Keratinocyte (primary cell): ENCODE measurements at places on chromosomes 4 and X.

DNA sequence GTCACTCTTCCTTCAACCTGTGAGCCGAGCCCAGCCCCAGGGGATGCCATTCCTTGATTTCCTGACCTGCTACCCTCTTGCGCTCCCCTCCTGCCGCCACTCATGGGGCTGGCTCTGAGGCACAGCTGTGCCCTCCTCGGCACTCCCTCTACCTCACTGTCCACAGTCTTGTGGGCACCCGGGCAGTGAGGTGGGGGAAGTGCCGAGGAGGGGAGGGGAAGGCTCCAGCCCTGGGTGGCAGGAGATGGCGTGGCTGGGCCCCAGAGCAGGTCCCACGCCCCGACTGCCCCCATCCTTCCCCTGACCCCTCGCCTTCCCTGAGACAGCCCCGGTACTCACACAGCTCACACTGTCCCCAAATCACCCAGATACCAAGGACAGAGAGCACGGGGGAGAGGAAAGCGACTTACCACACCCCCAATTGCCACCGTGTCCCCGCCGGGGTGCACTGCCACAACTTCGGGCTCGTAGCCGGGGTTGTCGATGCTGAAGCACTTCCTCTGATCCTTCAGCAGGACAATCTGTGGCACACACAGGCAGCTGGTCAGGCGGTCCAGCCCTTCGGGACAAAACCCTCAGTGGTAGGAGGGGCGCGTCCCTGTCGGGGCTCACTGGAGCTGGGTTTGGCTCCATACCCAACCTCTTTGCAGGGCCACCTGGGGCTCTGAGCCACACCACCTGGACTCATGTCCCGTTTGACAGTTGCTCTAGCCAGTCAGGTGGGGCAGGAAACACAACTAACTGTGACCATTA, 37.9 kb downstream of the WDR1 start:
- DNase-seq, result no peak

DNA sequence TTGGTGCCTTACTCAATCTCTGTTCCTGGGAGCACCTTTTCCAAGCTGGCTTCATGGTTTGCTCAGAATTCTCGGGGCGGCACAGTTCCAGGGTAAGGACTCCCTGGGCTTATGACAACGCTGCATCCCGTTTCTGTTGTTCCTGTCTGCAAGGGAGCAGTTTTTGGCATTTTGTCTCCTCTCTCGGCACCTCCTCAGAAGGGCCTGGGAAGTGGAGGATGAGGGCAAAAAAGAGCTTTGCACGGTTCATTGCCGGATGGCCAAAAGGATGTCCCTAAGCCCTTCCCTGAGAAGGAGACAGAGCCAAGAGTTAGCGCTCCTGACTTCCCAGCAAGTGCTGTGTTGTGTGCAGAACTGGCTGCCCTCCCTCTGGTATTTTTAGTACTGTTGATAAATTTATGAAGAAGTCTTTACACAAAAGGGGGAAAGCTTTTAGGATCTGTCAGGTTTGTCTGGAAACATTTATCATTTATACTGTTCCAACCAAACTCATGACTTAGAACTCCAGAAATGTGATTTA, 13.4 kb downstream of the SRD5A3 start:
- DNase-seq, result no peak

DNA sequence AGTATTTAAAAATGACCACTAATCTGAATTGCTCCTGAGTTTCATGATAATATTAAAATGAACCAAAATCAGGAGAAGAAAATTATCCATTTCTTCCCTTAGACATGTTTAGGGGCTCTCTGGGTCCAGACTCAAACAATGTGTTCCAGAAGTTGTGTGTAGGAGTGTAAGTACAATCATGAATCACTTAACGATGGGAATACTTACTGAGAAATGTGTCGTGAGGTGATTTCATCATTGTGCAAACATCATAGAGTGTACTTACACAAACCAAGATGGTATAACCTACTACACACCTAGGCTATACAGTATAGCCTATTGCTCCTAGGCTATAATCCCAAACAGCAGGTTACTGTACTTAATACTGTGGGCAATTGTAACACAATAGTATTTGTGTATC, 74.8 kb downstream of the STPG2 start:
- no peak for DNase-seq

GRCh38 chr4:108166441-108167315, 2.1 kb downstream of the LEF1 start:
- DNase-seq, result no peak

GRCh38 chr4:147108409-147108808, 162.7 kb upstream of the TTC29 start:
- DNase-seq, result no peak

- no peak for DNase-seq
Measured at GRCh38 chr4:73967866-73968265, 14.0 kb downstream of the PF4 start.

GRCh38 chrX:153794897-153795816, 689 bp downstream of the SSR4 start:
- no peak for DNase-seq

- DNase-seq, result no peak
Measured at GRCh38 chrX:46244451-46244850, 300.8 kb downstream of the ZNF674 start.

GRCh38 chr4:56512166-56512565, 6.6 kb downstream of the ARL9 start:
- DNase-seq, result no peak

- DNase-seq, result no peak
Measured at GRCh38 chr4:82642331-82642730, 80.5 kb upstream of the TMEM150C start.

GRCh38 chr4:108047199-108047598, 57.5 kb downstream of the HADH start:
- DNase-seq, result no peak

DNA sequence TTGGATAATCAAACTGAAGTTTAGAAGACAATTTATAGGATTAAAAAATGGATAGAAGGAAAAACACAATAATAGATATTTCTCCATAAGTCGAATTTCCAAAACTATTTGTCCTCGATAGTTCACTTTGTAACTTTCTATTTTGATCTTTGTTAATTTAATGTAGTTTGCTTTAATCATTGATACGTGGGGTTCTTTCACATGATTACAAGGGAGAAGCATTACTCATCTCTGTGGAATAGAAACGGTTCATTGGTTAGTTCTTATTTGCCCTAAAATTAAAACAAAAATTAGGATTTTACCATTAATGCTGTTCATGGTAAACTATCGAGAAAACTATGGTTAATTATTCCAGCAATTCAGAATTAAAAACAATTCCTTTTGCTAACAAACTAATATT, 2.1 kb downstream of the TET2 start:
- no peak for DNase-seq

- DNase-seq, result no peak
Measured at GRCh38 chrX:13511241-13511943, 58.0 kb upstream of the EGFL6 start.

GRCh38 chr4:107966903-107967302, 22.8 kb upstream of the HADH start:
- no peak for DNase-seq

DNA sequence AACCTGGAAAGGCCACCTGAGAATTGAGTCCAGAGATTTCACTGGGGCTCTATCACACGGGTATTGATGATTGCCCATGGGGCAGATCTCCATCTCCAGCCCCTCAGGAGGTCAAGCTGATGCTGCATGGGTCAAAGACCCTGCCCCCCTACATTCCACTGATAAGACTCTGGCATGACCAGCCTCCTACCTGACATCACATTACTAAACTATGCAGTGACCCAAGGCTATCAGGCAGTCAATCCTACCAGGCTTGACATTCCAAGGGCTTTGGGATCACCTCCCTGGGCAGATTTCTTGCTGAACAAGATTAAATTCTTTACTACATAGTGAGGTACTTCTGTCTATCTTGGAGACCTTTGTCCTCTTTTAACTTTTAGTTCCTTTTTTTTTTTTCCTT, 192.7 kb upstream of the STS start:
- no peak for DNase-seq

DNA sequence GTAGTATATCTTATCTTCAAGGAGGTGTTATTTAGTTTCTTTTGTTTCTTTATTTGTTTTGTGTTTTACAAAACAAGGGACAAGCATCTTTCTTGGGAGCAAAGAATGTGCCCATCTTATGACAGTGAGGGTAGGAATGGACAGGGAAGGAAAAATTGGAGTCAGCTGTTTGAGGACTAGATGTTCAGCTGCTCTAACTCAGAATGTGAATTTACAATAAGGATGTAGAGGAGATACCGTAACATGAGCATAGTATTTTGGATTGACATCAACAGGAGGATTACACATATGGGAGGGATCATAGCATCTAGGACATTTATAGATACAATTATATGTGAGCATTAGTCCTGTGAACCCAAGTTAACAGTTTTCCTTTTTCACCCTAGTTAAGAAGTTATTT, 89.0 kb upstream of the GK2 start:
- DNase-seq, result no peak

DNA sequence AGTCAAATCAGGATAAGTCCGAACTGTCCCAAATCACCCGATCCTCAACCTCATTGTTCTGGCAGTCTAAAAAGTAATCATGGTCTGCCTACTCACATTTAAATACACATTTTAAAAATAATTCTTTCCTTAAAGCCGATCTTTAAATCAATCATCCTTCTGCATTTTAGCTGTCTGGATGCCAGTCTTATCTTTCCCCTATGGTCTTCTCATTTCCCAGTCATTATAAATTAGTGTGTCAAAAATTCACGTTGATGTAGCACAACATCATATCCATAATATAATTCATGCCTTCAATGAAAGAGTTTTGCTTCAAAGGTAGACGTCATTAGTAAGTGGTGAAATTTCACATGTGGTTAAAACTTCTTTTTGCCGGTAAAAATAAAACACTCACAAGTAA, 108.1 kb upstream of the FRG1 start:
- no peak for DNase-seq

- peak; percentile 25 for DNase-seq
Measured at GRCh38 chrX:11759461-11760311, 1.6 kb downstream of the MSL3 start.

- DNase-seq, result no peak
Measured at GRCh38 chr4:108152980-108153379, 15.8 kb downstream of the LEF1 start.

DNA sequence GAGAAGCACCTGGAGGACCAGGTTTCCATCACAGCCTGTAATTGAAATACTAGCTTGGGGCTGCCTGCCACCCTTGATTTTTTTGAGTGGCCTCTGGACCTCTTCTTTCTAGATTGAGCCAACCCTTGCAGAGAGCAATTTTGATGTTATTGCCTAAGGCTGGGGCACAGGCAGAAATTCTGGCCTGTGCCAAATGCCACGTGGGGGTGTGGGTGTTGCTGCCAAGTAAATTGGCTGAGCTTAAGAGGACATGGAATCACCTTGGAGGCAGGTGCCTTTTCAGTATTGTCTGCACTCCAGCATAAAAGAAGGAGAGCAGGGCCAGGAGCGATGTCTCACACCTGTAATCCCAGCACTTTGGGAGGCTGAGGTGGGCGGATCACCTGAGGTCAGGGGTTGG, 286.1 kb upstream of the PRPS2 start:
- DNase-seq, result no peak

DNA sequence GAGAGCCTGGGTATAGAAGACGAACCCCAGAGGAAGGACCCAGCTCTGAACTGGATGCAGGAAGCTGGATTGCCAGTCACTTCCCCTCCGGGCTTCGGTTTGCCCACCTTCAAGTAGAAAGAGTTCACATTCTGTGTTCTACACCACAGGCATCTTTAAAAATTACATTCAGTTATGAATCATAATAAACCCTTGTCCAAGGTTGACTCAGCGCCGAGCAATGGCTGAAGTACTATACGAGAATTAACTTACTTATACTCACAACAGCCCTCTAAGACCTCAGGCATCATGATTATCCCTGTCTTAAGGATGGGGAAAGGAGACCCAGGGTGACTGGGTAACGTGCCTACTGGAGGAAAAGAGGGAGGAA, 72.5 kb downstream of the EVC2 start:
- peak; percentile 79 for DNase-seq

- no peak for DNase-seq
Measured at GRCh38 chr4:70718811-70719604, 2.8 kb upstream of the RUFY3 start.

DNA sequence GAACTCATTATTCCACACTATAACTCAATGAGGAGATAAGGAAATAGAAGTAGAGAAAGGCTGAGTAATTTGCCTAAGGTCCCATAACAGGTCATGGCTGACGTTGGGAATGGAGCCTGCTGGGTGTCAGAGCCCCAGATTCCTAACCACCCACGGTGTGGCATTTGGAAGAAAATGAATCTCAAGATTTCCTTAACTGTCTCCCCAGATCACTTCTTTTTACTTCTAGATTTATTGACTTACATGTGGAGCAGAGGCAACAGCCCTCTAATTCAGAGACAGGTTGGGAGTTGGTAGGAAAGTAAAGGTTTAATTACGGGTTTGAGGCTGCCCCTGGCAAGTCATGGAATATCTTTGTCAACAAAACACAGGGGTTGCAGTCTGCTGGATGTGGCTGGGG, 134.0 kb downstream of the ARHGAP10 start:
- no peak for DNase-seq

- no peak for DNase-seq
Measured at GRCh38 chrX:10280071-10280470, 123.3 kb downstream of the CLCN4 start.

GRCh38 chrX:94361241-94361640, 687.2 kb downstream of the FAM133A start:
- DNase-seq, result no peak

- DNase-seq, result no peak
Measured at GRCh38 chr4:135775909-135776308, 1574.3 kb upstream of the PABPC4L start.

DNA sequence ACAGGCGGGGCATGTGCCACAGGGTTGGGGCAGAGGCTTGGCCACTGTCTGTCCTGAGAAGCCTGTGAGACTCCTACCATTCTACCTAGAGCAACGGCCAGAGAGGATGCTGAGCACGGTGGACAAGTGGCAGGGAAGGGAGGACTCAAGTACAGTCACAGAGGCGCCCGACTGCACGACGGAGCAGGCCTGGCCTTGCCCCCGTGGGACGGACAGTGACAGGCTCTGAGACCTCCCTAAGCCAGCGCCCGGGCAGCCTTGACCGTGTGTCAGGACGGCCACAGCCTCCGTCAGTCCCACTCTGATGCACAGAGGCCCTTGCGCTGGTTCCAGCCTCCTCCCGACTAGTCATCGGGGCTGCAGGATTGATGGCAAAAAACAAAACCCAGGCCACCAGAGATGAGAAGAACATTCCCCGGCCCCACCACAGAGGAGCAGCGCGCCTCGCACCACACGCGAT, 36.7 kb upstream of the MXD4 start:
- no peak for DNase-seq

DNA sequence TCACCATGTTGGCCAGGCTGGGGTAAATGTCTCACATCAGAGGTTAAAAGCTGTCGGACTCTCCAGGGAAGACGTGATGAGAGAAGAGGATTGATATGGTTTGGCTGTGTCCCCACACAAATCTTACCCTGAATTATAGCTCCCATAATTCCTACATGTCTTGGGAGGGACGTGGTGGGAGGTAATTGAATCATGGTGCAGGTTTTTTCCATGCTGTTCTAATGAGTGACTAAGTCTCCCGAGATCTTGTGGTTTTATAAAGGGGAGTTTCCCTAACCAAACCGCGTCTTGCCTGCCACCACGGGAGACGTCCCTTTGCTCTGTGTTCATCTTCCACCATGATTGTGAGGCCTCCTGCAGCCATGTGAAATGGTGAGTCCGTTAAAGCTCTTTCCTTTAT, 64.4 kb downstream of the ASMT start:
- DNase-seq, result no peak

- no peak for DNase-seq
Measured at GRCh38 chrX:47992095-47992380, 11.8 kb downstream of the ZNF182 start.
